ENCODE measurements at places on chromosomes 3 and 15.

- no peak for DNase-seq
Observed at GRCh38 chr15:41564286-41564959, 5.4 kb downstream of the TYRO3 start.

GRCh38 chr3:37610529-37610928 lies 251.2 kb upstream of the CTDSPL start:
- no peak for DNase-seq

DNA sequence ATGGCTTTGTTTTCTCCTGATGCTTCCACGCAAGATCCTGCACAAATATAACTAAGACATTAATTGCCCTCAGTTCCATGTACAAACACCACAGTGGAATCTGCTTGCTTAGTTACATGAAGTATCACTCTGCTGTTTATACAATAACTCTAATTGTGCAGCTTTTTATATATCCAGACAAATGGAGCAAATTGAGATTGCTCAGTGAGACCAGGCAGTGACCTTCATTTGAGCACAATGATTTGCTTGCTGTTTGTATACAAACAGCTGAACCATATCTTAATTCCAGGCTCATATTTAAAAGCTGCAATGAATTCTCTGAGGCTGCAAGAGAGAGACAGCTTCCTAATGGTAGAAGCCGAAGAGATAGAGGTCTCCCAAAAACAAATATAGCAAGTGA lies 243.7 kb downstream of the CADPS start:
- DNase-seq = no peak

DNA sequence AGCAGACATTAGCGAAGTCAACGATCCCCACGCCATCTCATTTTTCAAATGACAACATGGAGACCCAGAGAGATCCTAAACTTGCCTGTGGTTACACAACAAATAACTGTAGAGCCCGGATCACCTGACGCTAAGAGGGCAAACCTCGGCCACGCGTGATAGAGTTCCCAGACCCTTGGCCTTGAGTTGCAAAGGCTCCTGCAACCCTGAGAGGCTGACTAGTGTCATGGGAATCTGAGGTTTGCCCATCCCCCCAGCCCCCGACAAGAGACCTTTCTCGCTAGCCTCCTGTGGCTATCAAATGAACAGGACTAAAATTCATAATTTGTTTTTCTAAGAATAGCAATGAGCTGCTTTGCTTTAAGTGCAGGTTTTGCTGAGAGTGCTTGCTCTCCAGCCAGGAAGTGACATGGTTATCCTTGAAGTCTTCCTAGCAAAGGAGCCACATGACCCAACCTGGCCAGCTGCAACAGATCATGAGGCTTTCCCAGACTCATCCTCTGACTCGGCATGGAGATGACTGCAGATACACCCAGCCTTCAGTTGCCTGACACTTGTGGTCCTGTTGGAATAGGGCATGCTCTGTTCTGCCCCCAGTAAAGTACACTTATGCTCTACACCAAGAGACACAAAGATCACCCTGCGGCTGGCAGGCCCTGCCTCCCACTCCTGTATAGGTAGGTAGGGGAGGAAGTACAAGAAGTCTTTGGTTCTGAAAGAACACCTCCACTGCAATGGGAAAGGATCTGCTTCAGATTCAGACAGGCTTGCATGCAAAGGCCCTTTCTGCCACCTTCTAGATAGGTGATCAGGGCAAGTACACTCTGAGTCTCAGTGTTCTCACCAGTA lies 36.0 kb downstream of the MCF2L2 start:
- DNase-seq = no peak

DNA sequence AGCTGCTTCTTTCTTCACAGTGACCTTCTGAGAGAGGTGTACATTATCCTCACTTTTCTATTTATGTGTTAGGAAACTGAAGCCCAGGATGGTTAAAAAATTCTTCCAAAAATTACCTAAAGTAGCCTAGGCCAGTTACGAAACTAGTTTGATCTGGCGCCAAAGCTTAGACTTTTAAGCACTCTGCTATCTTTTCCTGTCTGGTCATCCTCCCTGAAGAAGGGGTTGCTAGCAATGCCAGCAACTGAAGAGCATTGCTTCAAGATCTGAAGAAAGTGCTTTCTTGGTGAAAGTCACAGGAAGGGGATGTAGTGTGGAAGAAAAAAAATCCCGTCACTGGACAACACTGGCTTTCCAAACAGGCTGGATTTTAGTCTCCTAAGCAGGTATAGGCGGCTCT lies 618.8 kb upstream of the GRM7 start:
- DNase-seq = no peak

DNA sequence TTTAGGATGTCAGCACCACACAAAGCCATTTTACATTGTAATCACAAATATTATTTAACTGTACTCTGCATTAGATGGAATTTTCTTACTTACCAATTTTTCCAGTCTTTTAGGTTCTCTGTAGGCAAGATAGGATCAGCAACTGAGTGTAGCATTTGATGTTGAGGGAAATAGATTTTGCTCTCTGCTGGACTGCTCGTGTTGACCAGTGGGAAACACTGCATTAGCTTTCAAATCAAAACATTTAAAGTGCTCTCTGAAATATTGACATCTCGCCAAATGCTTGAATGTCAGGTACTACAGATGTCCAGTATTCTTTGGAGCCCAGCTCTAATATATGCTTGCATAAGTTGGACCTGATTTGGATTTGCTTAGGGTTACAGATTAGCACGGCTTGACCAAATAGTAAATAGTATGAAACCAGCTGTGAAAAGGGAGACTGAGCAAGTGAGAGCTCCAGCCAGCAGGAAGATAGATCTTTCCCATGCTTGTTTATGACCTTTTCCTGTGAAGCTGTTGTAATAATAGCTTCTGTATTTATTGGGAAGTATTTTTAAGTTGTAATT lies 29.5 kb downstream of the P2RY14 start:
- DNase-seq = no peak
